ENCODE measurements at places on chromosomes 13 and 19.

DNA sequence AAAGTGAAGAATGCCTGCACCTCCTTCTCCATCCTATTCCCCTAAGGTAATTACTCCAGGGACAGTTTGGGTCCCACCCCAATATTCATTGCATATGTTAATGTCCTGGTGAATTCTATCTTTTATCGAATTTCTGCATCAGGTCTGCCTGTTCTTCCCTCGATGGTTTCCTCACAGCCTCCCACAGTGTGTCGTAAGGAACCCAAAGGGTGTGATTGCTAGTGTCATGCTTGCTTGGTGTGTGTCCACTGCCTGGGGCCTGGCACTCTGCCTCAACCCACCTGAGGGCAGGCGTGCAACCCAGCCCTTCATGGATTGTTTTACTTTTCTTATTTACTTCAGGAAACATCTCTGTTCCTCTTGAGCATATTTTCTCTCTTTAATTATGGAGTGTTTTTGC lies 60.2 kb upstream of the CYSLTR2 start:
- no peak for DNase-seq

- DNase-seq: no peak
These were observed 185.3 kb upstream of the EDNRB start for GRCh38 chr13:78103936-78104335.

DNA sequence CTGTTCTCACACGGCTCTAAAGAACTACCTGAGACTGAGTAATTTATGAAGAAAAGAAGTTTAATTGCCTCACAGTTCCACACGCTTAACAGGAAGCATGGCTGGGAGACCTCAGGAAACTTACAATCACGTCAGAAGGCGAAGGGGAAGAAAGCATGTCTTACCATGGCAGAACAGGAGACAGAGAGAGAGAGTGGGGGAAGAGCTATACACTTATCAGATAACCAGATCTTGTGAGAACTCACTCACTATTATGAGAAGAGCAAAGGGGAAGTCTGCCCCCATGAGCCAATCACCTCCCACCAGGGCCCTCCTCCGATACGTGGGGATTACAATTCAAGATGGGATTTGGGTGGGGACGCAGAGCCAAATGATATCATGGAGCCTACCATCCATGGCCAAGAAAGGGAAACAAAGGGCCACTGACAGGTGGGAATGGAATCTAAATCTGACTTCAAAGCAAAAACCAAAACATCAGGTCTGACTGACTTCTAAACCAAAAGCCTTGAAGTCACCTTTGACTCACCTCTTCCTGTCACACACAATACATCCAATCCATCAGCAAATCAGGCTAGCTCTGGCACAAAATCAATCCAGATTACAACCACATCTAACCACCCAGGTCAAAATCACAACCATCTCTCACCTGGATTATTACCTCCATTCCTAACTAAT lies 189.7 kb downstream of the ENOX1 start:
- no peak for DNase-seq

GRCh38 chr13:73158851-73159250 lies 100.0 kb downstream of the KLF5 start:
- no peak for DNase-seq

DNA sequence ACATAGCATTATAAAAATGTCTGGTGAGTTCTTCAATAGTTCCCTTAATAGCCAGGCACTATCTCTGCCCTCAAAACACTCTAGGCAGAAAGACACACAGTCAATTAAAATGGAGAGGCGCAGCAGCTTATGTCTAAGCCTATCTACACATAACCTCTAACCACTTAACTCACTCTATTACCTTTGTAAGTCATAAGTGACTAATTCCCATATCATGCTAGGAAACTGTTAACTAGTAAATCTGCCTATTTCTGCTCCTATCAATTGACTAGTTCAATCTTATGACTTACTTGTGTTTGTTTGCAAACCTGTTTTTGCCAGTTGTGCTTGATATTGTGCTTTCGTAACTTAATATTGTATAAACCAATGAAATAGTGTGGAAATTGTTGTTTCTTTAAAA lies 3.2 kb downstream of the CCDC122 start:
- no peak for DNase-seq

- no peak for DNase-seq
These were observed 223.8 kb downstream of the TDRD3 start for GRCh38 chr13:60620611-60621395.

All from naive thymus-derived CD4-positive, alpha-beta T cell (primary cell).